ENCODE measurements at places on chromosomes 13 and 19.

DNA sequence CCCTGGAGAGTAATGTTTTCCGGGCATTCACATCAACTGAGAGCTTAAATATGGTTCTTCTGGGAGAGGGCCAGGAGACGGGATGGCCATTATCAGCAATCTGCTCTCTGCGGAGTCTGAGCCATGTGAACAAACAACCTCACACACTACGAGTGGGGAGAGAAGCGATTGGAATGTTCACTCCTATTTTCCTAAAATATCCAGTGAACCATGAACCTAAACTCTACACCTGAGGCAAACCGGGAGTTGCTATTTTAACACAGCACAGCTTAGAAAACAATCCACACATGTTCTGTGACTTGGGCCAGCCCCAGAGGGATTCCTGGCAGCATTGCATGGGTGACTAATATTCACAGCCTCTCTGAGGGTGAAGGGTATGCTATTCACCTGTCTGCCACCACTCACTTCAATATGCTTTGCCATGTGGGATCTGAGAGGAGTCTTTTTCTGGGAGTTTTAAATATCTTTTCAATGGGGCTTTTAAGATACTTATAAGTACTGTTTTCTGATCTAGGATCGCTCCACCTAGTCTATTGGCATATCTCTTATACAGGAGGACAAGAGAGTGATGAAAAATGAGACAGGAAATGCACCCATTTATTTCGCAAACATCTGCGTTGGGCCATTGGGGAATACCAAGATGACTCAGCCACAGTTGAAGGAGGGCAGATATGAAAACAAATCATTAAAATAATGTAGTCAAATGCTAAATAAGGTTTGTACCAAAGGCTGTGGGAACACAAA, 72.6 kb upstream of the SERP2 start:
- no peak for DNase-seq

- no peak for DNase-seq
Measured at GRCh38 chr19:10003271-10003670, 7.0 kb downstream of the COL5A3 start.

DNA sequence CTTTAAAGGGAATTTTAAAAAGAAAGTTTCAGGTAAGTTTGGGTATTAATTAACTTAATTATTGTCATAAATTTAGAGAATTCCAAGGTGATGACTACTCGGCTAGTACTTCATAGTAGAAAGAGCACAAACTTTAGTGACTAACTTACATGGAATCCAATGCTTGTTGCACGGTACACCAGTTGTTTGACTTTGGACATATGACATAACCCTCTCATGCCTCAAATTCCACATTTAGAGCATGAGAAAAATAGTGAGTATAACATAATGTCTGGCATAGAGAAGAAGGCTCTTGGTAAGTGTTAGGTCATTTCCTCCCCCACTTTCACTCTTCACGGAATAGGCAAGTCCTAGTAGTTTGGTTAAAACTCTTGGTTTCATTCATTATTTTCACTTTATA, 1249.4 kb upstream of the SLC10A2 start:
- no peak for DNase-seq

- DNase-seq: no peak
Measured at GRCh38 chr19:45793178-45793564, 526 bp upstream of the DMWD start.

DNA sequence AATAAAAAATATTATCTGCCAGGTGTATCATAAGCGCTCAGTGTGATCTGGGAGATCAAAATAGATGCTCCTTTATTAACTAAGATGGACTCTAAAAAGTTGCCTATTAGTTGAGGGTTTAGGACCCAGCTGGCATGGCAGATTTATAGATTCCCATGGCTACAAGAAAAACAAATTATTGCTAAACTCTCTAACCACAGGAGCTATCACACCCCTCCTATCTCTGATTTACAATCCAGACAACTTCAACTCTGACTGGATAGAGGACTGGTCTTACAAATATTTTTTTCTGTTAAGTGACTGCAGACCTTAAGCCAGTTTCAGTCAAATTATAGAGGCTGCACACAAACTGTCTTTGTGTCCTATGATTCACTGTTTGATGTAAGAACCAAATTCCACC, 45.4 kb upstream of the MYCBP2 start:
- DNase-seq: no peak

DNA sequence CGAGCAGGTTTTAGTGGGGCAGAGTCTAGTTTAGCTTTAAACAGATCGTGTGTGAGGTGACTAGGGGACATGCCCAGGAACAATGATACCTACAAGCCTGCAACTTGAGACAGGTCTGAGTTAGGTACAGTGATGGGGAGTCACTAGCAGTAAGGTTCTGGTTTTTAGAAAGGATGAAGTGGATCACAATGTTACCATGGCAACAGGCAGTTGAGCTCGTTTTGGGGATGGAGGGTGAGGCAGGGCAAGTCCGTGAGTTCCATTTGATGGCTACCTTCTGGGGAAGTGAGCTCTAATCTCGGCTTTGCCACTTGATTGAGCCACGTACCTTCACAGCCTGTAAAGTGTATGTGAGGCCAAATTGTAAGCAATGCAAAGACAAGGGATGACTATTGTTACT, 76.0 kb upstream of the GTF3A start:
- no peak for DNase-seq

DNA sequence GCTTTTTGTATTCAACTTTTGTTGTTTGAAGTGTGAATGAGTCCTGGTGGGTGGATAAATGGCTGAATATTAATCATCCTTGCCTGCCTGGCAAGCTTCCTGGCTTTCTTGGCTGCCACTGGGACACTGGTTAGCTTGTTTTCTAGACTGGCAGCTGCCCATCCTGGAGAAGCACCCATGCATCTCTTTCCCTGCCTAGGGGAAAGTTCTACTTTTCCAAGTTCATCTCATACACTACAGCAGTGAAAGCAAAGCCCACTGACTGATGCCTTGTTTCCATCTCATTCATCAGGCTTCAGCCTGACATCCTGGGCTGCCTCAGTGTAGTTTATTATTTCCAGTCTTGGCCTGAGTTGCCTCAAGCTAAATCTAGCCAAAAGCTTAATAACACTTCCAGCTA, 244.8 kb downstream of the PCDH20 start:
- no peak for DNase-seq

DNA sequence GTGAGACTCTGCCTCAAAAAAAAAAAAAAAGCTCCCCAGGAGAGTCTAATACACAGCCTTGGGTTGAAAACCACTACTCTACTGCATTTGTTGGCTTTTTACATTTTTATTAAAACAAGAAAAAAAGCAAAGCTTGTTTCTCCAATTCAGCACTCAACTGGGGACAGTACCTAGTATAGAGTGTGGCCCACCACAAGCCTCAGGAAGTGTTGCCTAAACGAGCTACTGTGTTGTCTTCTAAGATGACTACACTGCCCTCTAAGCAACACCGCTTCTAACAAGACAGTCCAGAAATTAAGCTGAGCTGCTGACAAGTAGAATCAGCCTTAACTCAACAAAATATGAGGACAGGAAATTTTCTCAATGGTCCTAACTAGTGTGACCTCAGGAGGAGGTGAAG, 522.2 kb downstream of the FGF9 start:
- no peak for DNase-seq

DNA sequence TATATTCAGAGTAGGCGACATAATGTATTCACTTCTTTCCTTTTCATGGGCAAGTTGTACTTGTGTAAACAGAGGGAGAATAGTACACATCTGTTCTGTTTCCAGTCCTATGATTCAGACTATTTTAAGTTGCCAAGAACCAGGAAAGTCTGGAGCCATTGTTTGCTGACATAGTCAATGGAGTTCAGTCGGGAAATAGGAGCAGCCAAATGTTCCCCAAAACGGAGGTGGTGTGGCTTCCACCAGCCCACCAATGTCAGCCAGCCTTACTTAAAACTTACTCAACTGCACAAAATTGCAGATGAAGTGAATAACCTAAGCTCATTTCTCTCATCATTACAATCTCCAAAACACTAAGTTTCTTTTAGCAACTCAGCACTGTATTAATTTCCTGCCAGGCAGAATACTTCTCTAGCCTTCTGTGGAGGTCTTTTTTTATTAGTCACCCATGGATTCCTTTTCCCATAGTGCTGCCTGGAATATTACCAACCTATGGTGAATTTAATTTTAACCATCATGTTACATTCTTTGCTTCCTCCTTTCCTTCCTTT, 22.3 kb upstream of the CSNK1A1L start:
- no peak for DNase-seq

GRCh38 chr19:4497770-4498389, 20.4 kb downstream of the PLIN4 start:
- no peak for DNase-seq

- no peak for DNase-seq
Measured at GRCh38 chr13:77124423-77124822, 97.5 kb upstream of the FBXL3 start.

DNA sequence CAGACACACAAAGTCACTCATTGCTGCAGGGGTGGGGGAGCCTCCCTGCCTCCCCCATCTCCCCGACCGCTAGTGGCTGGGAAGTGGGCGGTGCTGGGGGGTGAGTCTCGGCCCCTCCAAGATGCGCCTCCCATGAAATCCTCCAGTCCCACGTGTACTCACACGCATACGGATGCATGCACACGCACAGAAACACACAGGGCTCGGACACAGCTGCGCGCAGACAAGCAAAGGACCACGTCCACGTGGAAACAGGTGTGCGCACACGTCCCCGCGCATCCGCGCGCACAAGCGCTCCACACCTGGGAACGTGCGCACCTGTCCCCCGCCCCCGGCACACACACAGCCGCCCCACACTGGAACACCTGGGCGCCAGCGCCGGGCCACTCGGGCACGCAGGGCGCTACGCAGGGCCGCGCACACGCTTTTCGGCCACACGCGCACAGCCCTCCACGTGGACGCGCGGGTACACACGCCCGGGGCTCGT, 687 bp downstream of the MATK start:
- no peak for DNase-seq

GRCh38 chr13:57558051-57558467, 73.5 kb upstream of the PCDH17 start:
- DNase-seq: no peak

GRCh38 chr13:57437587-57437986, 194.0 kb upstream of the PCDH17 start:
- DNase-seq: no peak

DNA sequence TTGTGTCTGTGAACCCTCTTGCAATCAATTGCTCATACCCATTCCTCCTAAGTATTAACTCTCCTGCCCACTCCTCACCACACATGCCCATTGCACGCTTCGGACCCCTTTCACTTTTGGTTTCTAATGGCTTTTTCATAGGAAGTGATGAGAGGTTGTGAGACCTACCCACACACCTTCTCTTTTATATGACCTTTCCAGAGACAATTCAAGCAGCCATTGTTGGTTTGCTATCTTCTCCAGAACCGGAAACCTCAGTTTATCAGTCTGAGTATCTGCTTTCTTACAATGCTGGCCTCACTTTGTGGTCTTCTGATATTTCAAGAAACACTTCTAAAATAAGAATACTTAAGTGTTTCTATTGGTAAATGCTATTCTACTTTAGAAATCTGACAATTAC, 1550.8 kb upstream of the SLC10A2 start:
- DNase-seq: no peak

- no peak for DNase-seq
Measured at GRCh38 chr13:43388282-43389034, 365.1 kb downstream of the DNAJC15 start.

Data from T-helper 22 cell (primary cell).